CD8-positive, alpha-beta memory T cell (primary cell): ENCODE measurements at places on chromosomes 7 and 10.

DNA sequence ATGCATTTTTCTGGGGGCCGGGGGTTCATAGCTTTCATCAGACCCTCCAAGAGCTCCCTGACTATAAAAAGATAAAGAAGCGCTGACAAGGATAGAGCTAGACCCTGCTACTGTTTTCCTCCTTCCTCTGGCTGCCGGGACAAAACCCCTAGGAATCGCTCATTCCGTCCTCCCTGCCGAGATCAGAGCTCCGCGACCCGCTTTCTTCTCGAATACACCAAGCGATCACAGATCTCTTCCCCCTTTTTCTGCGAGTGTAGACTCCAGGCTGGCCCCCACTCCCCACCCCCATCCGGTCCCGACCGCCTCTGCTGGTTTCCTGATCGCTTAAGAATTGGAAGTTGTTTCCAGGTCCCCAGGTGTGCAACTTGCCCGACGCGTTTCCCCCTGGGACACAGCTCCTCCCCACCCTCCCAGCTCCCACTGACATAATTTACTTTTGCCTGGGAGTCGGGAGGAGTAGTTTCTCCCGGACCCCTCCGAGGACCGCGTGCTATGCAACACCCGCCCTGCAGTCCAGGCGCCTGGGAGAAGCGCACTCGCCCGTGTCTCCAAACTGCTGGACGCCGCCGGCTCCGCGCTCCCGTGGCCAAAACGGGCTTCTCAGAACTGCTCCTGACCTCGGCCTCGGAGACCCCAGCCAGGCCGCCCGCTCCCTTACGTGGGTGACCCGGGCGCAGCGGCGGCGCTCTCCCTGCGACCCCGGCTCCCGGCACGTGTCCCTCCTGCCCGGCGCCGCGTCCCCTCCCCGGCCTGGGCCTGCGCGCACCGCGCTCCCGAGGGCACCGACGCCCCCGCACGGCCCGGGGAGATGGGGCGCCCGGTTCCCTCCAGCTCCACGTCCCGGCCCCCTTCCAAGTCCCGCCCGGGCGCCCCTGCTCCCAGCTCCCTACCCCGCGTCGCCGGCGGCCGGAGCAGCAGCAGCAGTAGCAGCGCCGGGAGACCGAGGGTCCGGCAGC, 552 bp downstream of the IL15RA start:
- DNase-seq = peak; percentile 59
- H3K36me3 ChIP-seq = no peaks in the 10 kb centered on the region
- peaks cover 19% of the 10 kb centered on the region for H3K4me1 ChIP-seq
- no peaks in the 10 kb centered on the region for H3K27me3 ChIP-seq
- H3K27ac ChIP-seq = peak overlapping the region; percentile 89

DNA sequence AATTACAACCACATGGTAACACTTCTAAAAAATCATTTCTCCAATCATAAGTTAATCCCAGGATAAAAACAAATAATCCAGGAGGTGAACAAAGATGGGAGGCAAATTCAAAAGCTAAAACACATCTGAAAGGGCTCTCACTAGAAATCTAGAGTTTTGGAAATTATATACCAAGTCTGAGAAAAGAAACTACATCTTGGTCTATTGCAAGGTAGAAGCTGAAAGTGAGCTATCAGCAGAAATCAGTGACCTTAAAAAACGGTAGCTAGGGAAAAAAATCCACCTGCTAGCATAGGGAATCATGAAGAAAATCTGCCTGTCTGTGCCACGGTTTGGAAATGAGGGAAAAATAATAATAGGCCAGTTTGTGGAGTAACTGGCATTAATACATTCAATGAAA, 50.5 kb downstream of the POT1 start:
- no peak for DNase-seq
- H3K27me3 ChIP-seq = no peaks in the 10 kb centered on the region
- H3K27ac ChIP-seq = no peak overlapping the region
- H3K36me3 ChIP-seq = no peaks in the 10 kb centered on the region
- no peak overlapping the region for H3K4me3 ChIP-seq

DNA sequence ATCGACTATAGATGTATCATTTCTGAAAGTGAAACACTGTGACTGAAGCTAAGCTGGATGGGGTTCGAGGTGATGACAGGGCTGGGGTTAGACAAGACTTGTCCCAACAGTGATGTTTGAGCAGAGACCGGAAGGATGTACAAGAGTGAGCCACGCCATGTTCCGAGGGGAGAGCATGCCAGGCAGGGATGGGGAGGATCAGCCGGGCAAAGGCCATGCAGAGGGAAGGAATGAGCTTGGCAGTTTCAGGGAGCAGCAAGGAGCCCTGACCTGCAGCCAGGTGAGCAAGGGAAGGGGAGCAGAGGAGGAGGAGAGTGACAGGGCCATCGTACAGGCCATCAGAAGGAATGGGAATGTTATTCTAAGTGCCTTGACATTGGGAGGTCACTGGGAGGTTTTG, 114.9 kb upstream of the GPR26 start:
- H3K36me3 ChIP-seq = no peaks in the 10 kb centered on the region
- H3K4me3 ChIP-seq = no peak overlapping the region
- no peak for DNase-seq

GRCh38 chr10:71957546-71958275, 6.5 kb upstream of the CHST3 start:
- DNase-seq = no peak
- no peak overlapping the region for H3K4me3 ChIP-seq
- no peak overlapping the region for H3K27ac ChIP-seq
- H3K4me1 ChIP-seq = no peaks in the 10 kb centered on the region
- no peaks in the 10 kb centered on the region for H3K36me3 ChIP-seq
- no peaks in the 10 kb centered on the region for H3K27me3 ChIP-seq

- no peaks in the 10 kb centered on the region for H3K36me3 ChIP-seq
- H3K27ac ChIP-seq = no peak overlapping the region
- H3K4me1 ChIP-seq = no peaks in the 10 kb centered on the region
- DNase-seq = no peak
- no peak overlapping the region for H3K4me3 ChIP-seq
- no peaks in the 10 kb centered on the region for H3K27me3 ChIP-seq
Measured at GRCh38 chr10:100357059-100357858, 10.2 kb downstream of the SCD start.

GRCh38 chr7:101486433-101487104, 123.9 kb downstream of the COL26A1 start:
- H3K4me3 ChIP-seq = no peak overlapping the region
- no peak overlapping the region for H3K27ac ChIP-seq
- H3K36me3 ChIP-seq = no peaks in the 10 kb centered on the region
- no peaks in the 10 kb centered on the region for H3K4me1 ChIP-seq
- no peak for DNase-seq

DNA sequence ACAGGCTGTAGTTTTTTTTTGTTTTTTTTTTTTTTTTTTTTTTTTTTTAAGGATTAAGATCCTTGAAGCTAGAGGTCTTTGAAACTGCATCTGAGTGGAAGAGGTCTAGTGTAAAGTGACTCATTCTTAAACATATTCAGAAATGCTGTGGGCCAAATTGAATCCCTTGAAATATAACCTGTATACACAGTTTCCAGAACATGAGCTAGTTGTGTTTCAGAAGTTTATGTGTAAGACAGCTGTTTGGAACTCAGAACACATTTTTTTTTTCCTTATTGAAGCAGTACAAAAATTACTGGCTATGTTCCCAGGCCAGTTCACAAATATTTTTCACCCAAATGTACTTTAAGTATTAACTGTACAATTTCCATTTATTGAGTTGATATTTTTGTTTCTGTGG, 67.9 kb downstream of the PPP1R9A start:
- no peak overlapping the region for H3K4me3 ChIP-seq
- DNase-seq = no peak
- no peak overlapping the region for H3K27ac ChIP-seq
- no peaks in the 10 kb centered on the region for H3K27me3 ChIP-seq

DNA sequence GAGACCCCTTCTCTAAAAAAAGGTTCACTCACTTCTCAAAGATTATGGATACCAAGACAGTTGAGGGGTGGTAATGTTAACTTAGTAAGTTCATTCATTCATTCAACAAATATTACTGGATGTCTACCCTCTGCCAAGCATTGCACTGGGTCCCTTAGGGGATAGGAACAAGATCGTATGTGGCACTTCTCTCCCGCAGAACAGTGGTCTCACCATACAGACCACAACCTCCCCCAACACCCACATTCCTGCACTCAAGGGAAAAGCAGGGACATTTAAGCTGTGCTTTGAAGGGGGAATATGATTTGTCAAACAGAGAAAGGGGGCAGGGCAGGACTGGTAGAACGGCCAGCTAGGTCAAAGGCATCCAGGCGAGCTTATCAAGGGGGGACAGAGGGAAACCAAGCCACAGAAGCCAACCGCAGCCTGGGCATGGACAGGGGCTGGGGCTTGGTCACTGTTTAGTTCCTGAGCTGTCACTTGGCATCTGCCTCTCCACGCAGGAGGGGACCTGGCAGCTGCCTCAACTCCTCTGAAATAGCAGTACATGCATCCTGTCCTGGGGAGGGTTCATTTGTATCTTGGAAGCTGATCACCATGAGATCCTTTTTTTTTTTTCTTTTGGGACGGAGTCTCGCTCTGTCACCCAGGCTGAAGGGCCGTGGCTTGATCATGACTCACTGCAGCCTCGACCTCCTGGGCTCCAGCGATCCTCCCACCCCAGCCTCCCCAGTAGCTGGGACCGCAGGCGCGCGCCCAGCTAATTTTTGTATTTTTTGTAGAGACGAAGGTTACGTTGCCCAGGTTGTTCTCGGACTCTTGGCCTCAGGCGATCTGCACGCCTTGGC, 949 bp upstream of the CLIP2 start:
- no peak for DNase-seq
- H3K36me3 ChIP-seq = no peaks in the 10 kb centered on the region
- peak overlapping the region; percentile 49 for H3K4me3 ChIP-seq
- peaks cover 24% of the 10 kb centered on the region for H3K4me1 ChIP-seq

DNA sequence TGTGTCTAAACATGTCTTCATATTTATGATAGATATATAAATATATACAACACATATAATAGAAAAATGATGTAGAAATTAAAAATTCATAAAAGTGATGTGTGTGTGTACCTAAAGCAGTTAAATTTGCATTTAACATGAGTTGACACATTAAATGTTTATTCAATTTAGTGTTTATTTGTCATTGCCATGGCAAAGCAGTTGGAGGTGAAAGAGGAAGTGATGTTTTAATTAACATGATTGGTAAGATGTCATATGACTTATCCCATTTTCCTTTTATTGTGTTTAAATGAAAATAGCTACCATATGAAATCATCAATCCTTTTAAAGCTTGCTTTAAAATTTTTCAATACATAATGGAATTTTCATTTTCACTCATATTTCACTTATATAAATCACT, 452.6 kb downstream of the SUGCT start:
- H3K27me3 ChIP-seq = no peaks in the 10 kb centered on the region
- H3K27ac ChIP-seq = no peak overlapping the region
- DNase-seq = no peak

DNA sequence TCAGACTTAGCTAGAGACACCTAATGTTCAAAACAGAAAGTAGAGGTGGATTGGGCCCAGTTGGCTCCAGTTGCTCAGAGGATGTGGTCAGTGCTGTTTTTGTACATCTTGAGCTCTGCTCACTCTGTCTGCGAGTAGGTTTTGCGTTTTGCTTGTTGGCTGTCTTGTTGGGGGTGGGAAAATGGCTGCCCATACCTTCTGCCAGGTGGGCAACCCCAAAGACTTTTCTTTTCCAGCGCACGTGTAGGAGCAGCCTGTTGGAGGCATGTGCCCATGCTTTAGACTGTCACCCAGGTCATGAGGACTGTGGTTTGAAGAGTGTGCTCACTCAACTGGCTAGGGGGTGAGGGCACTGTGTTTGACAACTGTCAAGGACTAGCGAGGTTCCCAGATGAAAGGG, 73.9 kb downstream of the KAT6B start:
- no peaks in the 10 kb centered on the region for H3K36me3 ChIP-seq
- peaks cover 36% of the 10 kb centered on the region for H3K4me1 ChIP-seq
- H3K27me3 ChIP-seq = no peaks in the 10 kb centered on the region
- no peak overlapping the region for H3K27ac ChIP-seq
- peak; percentile 3 for DNase-seq
- H3K4me3 ChIP-seq = no peak overlapping the region

DNA sequence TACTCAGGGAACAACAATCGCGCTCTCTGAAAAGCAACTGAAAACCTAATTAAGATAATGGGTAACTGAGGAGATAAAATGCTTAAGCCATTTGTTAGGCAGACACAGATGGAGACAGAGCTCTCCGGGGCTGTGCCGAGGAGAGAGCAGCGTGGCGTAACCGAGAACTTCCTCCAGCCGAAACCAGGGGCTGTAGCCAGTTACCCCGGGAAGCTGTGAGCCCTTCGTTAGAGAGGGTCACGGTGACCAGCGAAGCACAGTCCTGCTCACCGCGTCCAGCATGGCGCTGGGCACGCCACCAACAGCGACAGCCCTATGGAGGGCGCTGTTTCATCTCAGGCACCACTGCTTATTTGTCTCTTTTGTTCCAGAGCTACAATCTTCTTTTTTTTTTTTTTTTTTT, 16.1 kb downstream of the PAPOLB start:
- no peak overlapping the region for H3K27ac ChIP-seq
- H3K4me3 ChIP-seq = no peak overlapping the region
- H3K27me3 ChIP-seq = no peaks in the 10 kb centered on the region
- H3K4me1 ChIP-seq = no peaks in the 10 kb centered on the region

GRCh38 chr10:4943821-4944220, 19.4 kb upstream of the AKR1C1 start:
- no peak overlapping the region for H3K4me3 ChIP-seq
- no peaks in the 10 kb centered on the region for H3K36me3 ChIP-seq
- H3K27ac ChIP-seq = no peak overlapping the region
- DNase-seq = no peak
- H3K4me1 ChIP-seq = no peaks in the 10 kb centered on the region

DNA sequence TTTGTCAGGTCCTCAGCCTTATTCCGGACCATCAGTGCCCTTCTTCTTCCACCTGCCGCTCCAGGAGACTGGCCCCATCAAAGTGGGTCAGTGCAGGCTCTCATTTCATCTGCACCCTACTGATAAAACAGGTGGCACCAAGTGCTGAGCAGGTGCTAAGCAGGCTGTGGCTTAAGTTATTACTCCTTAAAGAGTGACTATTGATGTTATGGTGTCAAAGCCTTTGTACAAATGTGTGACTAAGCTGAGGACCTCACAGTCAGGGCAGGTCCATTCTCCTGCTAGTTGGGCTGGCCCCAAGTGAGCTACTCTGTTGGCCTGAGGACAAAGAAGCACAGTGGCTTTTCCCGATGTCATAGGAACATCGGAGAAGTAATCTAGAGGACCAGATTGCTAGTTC, 11.2 kb upstream of the CALD1 start:
- no peak for DNase-seq
- H3K36me3 ChIP-seq = no peaks in the 10 kb centered on the region
- H3K27me3 ChIP-seq = no peaks in the 10 kb centered on the region
- H3K4me1 ChIP-seq = no peaks in the 10 kb centered on the region
- H3K27ac ChIP-seq = no peak overlapping the region

DNA sequence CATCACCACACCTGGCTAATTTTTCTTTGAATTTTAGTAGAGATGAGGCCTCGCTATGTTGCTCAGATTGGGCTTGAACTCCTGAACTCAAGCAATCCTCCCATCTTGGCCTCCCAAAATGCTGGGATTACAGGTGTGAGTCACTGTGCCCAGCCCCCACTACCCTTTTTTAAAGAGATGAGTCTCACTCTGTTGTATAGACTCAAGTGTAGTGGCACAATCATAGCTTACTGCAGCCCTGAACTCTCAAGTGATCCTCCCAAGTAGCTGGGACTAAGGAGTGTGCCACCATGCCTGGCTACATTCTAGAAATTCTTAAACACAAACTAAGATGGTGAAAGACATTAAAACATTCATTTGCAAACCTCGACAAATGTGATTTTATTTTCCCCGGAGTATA, 12.6 kb downstream of the SYPL1 start:
- H3K27me3 ChIP-seq = no peaks in the 10 kb centered on the region
- no peak overlapping the region for H3K4me3 ChIP-seq
- peaks cover 24% of the 10 kb centered on the region for H3K4me1 ChIP-seq
- no peak for DNase-seq
- no peaks in the 10 kb centered on the region for H3K36me3 ChIP-seq
